Fibroblast of the conjunctiva (primary cell): ENCODE measurements at places on chromosomes 1 and 21.
A peak's percentile ranks its signal among the peaks of the same experiment; 100 is the strongest.

DNA sequence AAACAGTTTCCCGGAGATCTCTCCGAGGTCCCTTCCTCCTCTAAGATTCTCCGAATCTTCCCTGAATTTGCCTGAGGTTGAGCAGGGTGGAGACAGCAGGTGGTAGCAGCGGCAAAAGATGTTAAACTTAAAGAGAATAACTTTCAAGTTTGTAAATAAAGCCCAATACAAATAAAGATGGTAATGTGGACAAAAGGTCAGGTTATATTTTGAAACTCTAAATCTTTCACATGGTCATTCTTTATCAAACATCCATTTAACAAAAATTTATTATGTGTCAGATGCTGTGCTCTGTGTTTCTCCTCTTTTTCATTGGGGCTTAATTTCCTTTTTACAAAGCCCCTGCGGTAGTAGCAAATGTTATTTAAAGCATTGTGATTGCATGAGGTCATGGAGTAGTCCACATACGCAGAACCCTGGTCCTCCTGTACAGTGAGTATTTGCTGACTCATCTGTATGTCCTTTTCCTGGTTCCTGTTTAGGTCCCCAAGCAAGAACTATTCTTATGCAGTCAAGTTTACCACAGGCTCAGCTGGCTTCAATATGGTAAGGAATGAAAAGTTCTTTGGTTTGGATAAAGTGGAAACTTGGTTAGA lies 119.2 kb downstream of the ITSN1 start:
- peak; percentile 93 for DNase-seq

DNA sequence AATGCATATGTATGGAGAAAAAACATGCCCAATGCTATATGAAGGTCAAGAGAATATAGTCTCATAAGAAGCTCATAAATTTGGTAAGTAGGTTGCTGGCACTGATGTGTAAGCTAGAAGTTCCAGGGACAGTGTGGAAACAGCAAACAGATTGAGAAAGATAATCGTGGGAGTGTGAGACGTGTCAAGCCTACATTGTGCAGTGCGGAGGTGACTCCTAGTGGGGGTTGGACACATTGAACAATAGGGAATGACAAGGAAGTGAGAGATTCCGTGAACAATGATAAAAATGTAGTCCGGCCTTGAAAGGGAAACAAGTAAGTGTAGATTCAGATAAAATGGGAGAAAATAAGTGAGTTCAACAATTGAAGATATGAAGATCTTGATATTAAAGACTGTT lies 788.4 kb upstream of the PRMT6 start:
- DNase-seq: no peak

- no peak for DNase-seq
Measured at GRCh38 chr1:200640373-200640962, 19.9 kb upstream of the KIF14 start.

DNA sequence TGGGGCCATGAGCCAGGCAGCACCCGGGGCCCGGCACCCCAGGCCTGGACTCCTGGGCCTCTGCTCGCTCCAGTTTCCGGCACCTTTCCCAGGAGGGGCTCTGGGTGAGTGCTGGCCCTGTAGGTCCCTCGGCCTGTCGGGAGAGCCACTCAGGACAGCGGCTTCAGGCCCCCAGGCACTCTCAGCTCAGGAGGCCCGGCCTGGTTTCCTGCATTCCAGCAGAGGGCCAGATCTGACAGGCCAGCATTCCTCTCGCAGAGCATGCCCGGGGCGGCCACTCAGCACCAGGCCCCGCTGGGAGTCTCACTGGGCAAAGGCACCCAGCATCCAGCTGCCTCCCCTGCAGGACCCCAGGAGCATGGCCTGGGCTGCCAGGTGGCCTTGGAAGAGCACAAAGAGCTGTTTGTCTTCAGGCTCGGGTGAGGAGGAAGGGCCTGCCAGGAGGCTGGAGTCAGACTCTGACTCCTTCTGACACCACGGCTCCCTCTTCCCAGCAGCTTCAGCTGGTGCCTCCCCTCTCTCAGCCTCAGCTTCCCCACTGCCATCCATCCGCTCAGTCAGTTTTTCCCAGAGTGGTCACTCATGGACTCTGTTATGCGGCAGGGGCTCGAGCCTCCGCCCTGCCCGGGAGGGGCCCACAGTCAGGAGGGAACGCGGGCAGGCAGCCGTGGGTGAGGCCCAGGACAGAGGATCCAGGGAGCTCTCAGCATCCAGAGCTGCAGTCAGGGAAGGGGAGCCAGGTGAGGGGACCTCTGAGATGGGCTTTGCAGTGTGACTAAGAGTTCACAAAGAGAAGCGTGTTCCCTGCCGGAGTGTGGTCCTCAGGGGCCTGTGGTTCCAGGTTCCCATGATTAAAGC lies 51.7 kb downstream of the WNT9A start:
- no peak for DNase-seq

GRCh38 chr1:1599030-1599934 lies 653 bp downstream of the FNDC10 start:
- no peak for DNase-seq

DNA sequence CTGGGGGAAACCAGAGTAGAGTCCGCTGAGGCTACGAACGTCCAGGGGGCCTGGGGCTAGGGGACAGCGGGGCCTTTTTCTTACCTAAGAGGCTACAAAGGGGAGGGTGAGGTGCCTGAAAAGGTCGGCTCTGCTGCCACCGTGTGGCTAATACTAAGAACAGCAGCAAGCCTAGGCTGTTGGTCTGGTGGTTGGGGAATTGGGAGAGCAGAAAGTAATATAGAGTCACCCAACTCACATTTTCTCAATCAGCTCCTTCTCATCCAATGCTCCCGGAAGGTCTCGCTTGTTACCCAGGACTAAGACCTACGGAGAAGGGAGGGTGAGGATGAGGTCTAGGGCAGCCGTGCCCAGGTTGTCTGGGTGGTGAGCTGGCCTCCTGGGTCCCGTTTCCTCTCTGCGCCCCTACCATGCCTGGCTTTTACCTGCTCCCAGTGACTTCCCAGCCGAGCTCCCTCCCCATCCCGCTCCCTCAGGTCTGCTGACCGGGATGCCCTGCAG lies 9.3 kb downstream of the ARL8A start:
- DNase-seq: no peak

DNA sequence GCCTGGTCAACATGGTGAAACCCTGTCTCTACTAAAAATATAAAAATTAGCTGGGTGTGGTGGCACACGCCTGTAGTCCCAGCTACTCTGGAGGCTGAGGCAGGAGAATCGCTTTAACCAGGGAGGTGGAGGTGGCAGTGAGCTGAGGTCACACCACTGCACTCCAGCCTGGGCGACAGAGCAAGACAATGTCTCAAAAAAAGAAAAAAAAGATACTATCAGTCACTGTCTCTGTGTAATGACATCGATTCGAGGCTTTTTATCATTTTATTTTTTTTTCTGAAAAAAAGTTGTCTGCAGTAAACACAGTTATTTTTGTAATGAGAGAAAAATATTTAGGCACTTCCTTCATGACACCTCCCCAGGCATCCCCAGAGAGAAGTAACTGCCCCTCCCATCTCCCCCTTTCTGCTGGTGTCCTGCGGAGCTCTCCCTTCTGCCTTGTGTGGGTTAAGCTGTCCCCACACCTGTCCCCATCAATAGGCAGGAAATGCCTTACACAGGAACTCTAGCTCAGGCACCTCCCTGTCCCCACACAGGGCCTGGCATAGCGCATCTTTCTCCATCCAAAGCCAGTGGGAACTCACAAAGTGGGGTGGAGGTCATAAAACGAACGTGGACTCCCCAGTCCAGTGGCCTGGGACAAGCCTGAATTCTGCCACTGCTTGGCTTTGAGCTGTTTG lies 132.0 kb downstream of the SYF2 start:
- no peak for DNase-seq

- no peak for DNase-seq
Measured at GRCh38 chr1:8409606-8410005, 91.7 kb downstream of the SLC45A1 start.

GRCh38 chr1:31605908-31606427 lies 11.5 kb upstream of the HCRTR1 start:
- DNase-seq: peak; percentile 34

DNA sequence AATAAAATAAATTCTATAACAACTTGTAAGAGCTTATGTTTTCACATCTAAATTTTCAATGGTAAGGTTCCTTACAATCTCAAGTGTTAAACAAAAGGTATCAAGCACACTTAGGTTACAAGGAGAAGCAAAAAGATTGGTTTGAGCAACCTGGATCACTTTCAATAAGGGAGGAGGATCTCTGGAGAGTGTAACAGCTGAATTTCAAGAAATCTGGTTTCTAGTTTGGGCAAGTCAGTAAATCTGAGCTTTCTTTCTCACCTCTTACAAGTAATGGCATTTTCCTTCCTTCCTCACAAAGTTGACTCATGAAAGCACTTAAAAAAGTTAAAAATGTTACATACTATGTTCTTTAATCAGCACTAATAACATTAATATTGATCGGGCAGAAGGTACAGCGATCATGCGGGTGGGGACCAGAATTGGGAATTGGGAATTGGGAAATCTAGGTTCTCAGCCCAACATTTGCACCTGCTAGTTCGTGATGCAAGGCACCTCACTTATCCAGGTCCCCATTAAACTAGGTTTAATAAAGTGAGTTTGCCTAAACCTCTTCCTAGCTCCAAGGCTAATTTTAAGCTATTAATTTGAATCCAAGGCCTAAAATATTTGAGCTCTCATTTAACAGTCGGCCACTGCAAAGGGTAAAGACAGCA lies 3.1 kb downstream of the NUCKS1 start:
- no peak for DNase-seq
